ENCODE measurements at places on chromosomes 6 and 20.

DNA sequence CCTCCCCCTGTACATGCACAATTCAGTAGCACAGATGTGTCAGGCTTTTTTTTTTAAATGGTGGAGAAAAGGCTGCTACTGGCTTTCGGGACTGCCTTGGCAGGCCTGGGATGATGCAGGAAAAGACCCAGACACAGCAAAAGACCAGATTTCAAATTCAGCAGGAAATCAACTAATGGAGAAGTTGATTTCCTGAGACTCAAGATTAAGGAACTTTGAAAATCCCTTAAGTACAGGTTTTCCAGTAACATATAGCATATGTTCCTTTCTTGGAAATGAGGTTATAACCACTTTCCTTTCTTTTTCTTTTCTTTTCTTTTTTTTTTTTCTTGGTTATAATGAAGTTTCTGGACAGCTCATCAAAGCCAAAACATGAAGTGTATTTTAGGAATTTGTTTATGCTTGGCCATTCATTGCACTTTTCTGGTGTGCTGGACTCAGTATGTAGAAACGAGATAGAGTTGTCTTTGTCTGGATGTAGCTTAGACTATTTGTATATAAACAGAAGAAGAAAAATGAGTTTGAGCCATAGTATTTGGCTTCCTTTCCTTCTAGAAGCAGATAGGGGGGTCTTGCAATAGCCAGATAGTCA lies 119.4 kb downstream of the SASH1 start:
- DNase-seq = no peak

DNA sequence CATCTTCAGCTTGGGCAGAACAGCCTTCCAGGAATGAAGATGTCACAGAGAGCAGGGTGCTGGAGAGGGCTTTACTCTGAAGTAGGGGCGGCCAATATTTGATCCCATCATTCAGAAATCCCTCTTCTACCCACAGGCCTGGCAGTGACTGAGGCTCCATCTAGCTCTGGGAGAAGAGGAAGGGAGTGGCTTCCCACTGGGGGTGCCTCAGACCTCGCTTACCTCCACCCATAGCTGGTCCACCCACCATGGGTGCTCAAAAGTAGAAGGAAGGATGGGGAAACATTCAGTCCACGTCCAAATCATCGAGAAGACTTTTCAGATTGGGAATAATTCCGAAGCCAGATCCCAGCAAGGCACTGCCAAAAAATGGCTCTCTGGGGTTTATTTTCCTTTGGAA lies 11.8 kb upstream of the THBD start:
- DNase-seq = no peak

DNA sequence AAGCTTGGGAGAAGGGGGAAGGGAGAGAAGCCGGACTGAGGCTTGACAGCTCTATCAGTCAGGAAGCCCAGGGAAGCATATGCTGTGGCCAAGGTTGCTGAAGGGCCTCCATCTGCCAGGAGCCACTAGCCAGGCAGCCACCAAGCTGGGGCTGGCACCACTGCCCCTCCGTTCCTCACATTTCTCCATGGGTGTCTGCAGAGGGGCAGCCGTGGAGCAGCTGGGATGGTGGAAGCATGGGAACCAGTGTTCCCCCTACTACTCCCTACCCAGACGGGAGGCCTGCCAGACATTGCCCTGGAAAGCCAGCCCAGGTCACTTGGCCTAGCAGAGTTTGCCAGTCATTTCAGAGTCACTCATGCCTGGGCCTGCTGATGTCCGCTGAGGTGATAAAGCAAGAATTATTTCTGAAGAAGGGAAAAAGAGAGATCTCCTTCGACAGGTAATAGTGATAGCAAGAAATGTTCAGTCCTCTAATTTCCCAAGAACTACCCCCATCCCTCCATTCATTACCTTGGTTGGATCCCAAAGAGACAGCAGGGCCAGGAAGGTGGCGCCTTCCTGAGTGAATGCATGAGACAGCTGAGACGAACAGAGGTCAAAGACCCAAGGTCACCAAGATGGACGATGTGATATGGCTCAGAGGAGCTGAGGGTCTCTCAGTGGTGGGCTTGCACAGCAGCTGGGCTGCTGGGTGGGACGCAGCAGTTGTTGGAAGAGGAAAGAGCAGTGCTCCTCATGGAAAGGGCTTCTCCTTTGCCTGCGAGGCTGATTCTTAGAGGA lies 21.9 kb downstream of the SNPH start:
- DNase-seq = peak; percentile 46

DNA sequence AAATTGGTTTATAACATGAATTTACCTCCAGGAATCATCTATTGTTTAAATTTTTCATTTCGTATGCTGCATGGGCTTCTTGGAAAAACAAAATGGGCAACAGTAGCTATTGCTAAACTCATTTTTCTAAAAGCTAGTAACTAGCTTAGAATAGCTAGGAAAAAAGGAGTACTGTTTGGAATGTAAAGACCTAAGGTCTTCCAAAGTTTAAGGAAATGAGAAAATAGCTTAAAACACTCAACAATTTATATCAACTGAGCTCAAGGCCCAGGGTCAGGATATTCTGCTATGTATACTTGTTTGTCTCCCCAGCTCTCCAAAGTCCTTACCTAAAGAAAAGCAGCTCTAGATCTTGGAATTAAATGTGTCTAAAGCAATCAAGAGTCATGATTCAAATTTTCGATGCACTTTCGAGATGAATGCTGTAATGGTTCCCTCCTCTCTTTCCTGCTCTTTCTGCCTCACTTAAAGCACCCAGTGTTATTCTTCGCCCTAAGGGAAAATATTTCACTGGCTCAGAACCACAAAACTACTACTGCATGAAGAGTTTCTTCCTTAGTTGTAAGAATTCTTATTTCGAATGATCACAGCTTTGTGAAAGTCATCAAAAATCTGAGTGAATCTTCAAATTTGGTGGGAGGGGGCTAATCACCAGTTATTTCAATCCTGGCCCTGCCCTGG lies 41.6 kb downstream of the LYRM4 start:
- DNase-seq = no peak

GRCh38 chr20:57620274-57620990 lies at the start of gene ZBP1:
Gene ZBP1 (minus strand): TSS chr20:57620426. CDS start chr20:57620295, 131 bp downstream.
- DNase-seq = no peak

DNA sequence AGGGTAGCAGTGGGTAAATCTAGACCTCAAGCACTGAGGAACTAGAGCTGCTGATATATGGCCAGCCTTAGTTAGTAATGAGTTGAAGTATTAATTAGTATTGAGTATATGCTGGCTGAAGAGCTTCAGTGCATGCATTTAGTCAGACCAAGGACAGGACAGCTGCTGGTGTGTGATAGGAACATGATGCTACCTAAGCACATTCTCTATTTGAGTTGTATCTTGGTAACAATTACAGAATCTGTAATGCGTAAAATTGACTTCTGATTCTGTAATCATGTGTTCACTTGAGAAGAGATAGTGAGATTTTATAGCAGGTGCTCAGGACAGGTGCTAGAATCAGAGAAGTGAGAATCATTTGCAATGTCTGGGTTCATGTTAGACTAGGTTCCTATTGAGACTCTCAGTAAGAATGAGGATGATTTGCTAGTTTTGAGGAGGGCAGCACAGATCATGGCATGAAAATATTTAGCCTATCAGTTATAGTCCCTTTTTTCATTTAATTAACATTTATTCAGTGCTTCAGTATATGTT lies 369.4 kb upstream of the HS3ST5 start:
- DNase-seq = no peak

DNA sequence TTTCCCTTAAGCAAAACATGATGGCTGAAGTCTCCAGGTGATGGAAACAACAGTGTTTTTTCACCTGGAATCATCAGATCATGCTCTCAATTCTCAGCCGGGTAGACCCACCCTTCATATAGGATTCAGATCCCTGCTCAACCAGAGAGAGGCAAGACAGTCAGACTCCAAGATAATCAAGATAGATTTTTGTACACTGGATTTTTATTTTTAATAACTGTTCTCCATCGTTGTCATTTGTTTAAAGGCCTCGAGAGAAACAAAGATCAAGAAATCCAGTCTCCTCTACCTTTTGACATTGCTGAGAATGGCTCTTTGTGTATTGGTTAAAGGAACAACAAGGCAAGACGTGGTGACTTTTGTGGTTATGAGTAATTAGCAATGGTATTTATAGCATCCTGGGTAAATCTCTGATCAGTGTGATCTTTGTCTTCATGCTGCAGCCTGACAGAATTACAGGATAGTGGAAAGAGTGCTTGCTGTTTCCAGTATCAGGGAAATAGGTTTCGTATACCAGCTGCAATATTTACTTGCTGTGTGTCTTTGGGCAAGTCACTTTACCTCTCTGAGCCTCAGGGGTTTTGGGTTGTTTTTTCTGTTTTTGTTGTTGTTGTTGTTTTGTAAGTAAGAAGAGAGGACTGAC lies 29.9 kb downstream of the ID4 start:
- no peak for DNase-seq

DNA sequence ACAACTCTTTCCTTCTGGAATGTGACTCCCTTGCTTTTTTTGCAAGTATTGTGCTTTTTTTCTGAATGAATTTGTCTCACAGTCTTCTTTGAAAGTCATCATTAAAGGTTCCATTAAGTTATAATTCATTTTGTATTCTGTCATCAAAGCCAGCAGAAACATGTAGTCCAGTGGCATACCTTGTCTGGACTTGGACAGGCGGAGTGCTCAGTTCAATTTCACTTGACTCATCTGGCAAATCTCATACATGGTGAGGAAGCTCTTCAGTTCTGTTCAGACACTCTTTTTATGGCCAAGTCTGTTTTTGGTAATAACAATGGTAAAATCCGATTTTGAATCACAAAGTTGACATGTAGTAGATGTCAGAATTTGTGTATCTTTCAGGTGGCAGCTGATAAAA lies 260.8 kb upstream of the OPRM1 start:
- no peak for DNase-seq

Measured in cerebellar nuclear complex (tissue), 1 donor.